ENCODE measurements at places on chromosomes 1 and 21.
A peak's percentile ranks its signal among the peaks of the same experiment; 100 is the strongest.

DNA sequence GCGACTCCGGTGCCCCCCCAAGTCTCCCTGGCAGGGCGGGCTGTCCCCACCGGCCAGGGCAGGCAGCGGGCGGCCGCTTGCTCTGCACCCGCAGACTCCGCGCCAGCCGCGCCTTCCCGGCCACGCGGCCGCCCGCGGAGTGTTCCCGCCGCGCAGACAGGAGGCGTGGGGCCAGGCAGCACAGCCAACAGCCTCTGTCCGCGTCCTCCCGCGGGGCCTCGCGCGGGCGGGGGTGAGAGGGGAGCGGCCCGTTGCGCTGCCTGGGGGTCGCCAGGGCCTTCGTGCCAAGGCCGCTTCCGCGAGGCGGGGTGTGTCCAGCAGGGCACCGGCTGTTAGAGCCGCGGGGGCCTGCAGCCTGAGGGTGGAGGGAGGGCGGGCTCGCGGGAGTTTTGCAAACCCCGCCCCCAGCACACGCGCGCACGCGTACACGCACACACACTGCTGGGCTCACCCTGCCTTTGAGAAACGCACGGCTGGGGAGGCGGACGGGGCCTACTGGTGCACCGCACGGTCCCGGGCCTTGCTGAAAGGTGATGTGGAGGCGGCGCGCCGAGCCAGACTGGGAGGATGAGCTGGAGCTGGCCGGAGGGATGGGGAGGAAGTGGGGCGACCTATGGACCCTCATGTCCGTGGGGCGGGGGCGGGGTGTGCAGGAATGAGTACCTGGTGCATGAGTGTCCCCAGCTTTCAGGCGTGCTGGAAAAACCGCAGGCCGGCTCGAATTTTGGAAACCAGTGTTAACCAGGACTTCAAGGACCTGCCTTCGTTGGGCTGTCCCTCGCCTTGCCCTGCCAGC, 41.5 kb downstream of the KIAA1614 start:
- DNase-seq: peak; percentile 41

DNA sequence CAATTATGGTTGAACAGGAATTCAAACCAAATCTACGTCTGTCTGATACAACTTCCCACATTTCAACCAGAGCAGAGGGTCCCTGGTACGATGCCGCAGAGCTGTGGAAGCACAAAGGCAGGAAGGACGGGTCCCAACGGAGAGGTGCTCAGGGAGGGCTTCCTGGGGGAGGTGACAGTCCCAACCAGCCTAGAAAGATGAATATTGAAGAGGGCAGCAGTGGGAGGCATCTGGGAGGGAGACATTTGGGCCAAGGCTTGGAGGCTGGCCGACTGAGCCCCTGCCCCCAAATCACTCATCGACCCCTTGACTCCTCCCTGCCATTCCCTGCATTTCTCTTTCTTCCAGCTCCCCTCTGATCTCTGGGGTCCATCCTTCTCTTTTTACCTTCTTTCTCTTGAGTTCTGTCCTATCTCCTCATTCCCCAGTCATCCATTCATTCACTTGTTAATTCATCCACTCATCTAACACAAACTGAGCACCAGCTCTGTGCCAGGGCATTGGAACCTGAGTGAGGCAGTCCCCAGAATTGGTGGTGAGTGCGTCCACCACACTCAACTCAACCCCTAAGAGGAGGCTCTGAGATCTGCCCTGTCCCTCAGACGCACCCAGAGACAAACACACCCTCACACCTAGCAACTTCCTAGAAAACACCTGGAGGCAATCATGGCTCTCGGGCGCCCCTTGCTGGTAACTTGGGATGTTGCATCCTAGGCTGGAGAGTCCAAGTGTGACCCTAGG, 13.2 kb upstream of the CELA3B start:
- peak; percentile 77 for DNase-seq

DNA sequence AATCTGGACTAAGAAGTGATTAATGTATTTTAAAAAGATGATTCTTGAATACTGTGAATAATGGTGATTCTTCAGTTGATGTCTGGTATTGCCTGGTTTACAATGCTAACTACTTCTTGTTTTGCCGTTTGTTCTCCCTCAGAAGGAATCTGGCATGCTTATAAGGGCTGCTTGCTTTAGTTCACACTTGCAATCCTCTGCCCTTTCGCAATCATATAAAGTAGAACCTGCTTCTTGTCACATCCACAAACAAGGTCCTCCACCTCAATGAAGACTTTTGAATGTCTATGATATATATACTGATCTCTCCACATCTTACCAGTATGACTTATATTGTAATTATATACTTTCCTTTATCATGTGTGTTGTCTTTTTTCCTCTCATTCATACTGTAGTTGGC, 92.6 kb downstream of the ADGRL4 start:
- DNase-seq: no peak

DNA sequence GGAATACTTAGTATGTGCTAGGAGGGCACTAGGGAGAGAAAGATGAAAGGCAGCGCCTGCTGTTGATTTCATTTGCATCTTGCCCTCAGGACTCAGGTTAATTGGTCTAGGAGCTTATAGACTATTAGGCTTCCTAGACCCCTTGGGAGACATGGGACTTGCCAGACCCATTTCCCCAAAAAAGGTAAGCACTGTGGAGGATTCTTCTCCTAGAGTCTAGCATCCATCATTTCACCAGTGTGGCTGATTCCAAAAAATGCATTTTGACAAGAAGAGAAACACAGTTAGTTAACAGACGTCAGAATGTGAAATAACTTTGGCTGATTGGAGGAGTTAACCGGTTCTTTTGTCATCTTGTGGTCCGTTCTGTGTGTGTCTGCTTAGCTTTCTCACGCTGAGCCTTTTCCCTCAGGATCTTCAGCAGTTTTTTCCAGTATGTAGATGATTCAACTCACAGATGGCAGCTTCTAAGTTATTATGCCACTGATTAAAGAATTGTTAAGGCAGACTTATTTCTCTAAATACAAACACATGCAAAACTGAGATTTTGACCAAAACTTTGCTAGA, 108.8 kb downstream of the KIF26B start:
- no peak for DNase-seq

DNA sequence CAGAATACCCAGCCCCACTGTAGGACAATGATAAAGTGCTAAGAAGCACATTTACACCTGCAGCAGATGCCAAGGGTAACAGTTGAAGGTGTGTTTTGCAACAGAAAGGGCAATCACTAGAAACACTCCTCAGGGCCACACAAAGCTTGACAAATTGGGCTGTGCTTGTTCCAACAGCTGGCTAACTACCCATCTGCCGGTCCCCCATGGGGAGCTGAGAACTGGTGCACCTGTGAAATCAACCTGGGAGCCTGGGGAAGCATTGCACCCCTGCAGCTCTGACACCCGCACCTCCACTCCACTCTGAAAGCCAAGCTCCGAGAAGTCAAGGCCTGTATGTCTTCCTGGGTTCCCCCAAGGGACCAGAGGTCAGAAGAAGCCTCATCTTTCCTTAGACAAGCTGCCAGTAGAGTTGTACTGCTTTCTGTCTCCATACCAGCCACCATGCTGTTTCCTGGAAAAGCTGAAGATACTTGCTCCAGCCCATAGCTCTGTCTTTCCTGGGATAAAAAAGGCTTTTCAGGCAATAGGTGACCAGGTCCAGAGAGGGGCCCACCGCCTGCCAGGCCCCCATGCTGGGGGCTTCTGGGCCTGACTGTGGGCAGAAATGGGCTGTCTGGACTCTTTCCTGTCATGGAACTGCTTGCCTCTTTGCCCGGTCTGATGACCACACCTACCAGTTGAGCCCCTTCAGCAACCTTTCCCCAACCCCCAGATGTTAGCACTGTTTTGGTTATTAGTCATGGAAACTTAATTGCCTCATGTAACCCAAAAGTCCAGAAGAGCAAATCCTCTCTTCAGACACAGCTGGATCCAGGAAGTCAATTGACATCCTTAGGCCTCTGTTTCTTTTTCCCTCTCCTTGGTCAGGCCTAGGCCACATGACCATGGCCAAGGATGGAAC, 93.6 kb downstream of the KIF14 start:
- no peak for DNase-seq

DNA sequence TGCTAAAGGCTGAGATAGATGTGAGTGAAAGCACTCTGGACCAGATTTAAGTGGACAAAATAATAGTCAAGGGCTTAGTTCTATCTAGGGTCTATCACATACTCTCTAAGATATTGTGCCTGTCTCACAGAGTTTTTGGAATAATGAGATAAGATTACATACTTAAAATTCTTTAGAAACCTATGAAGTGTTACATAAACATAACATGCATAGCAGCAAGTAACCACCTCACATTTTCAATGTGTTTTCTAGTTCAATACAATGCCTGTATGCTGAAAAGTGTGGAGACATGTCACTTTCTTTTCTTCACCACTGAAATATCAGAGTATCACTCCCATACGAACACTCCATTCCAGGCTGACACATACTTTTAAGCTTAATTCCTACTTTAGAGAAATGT, 16.2 kb downstream of the SDCCAG8 start:
- no peak for DNase-seq

DNA sequence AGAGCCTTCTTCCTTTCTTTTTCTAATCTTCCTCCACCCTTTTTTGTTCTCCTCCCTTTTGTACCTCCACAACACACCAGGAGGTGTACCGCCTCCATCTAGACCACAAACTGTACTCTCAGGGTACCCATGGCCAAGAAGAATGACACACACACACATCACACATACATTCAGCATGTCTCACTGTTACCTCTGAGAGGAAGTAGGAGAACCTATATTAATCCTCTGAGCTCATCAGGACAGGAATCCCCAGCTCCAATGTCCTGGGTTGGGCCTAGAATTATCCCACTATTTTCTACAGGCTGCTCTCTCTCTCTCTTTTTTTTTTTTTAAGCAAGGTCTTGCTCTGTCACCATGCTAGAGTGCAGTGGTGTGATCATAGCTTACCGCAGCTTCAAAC, 36.7 kb downstream of the ATP2B4 start:
- no peak for DNase-seq

- no peak for DNase-seq
These were observed 1.6 kb upstream of the STK40 start for GRCh38 chr1:36387141-36387949.

DNA sequence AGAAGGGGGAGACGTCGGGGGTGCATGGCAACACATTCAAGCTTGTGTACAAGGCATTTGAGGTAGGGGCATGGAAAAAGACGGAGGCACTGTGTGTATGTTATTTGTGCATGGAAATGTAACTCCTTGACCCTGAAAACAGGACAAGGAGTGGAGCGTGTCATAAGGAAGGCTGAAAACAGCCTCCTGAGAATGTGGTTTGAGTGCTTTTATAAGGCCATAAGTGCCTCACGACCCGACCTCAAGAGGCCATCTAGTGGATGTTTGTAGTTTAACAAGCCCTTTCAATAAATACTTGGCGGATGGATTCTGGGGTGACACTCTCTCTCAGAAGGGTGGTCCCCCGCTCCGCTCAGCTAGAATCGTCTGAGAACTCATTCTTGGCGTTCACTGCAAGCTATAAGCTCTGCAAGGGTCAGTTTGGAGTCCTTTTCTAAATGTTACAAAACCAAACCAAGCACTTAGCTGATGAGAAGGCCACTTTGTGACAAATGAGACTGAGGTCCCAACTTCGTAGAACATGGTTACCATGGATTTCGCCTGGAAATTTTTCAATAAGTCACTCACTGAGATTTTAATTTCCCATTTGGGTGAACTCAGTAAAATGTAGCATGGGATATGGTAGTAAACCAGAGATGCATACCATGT, 38.8 kb upstream of the CLCA4 start:
- DNase-seq: no peak

DNA sequence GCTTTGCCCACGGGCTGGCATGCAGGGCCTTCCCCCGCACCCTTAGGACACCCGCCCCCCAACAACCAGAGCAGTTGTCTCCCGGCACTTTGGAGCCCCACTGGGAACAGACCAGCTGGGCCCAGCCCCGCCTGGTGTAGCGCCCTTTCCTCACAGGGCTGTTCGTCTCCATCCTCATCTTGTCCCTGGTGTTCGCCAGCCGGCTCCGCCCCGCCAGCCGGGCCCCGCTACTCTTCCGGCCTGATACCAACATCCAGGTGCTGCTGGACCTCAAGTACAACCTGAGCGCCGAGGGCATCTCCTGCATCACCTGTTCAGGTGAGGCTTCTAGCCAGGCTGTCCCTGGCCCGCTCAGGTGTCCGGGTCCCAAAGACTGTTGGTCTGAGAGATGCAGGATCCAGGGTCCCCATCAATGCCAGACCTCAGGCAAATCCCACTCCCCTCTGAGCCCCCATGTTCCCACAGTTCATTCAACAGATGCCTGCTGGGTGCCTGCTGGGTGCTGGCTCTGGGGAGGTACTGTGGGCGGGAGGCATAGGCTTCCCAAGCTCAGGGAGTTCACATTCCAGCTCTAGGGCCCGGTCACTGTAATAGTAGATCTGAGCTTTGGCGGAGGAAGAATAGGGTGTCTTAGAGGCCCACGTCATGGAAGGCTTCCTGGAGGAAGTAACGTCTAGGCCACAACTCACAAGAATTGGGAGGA, 41.7 kb downstream of the DISP3 start:
- no peak for DNase-seq

- DNase-seq: no peak
These were observed 19.2 kb downstream of the CRCT1 start for GRCh38 chr1:152533327-152533938.

- DNase-seq: no peak
These were observed 203.2 kb downstream of the APP start for GRCh38 chr21:25967181-25967900.

- no peak for DNase-seq
These were observed 203.5 kb upstream of the TMEM51 start for GRCh38 chr1:14949836-14950713.

GRCh38 chr1:166700696-166701095, 138.6 kb upstream of the POGK start:
- DNase-seq: no peak

Measured in stimulated activated CD8-positive, alpha-beta memory T cell treated with anti-CD3 and anti-CD28 coated beads, Interleukin-15, amount 100 ng/mL, for 1 hour (primary cell).